ENCODE measurements at places on chromosomes 4 and X.

GRCh38 chrX:84475596-84475995, 26.7 kb downstream of the HDX start:
- no peak for DNase-seq

DNA sequence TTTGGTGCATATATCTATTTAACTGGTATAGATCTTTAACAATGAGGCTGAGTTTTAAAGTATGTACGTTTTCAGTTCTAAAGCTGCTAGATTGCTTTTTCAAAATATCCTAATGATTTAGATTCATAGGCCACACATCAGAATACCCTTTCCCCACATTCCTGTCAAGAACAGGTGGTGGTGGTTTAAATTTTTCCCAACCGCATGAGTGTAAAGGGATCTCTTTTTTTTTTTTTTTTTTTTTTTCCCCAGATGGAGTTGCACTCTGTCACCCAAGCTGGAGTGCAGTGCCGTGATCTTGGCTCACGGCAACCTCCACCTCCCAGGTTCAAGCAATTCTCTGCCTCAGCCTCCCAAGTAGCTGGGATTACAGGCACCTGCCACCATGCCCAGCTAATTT, 28.0 kb downstream of the NUP54 start:
- DNase-seq, result no peak

DNA sequence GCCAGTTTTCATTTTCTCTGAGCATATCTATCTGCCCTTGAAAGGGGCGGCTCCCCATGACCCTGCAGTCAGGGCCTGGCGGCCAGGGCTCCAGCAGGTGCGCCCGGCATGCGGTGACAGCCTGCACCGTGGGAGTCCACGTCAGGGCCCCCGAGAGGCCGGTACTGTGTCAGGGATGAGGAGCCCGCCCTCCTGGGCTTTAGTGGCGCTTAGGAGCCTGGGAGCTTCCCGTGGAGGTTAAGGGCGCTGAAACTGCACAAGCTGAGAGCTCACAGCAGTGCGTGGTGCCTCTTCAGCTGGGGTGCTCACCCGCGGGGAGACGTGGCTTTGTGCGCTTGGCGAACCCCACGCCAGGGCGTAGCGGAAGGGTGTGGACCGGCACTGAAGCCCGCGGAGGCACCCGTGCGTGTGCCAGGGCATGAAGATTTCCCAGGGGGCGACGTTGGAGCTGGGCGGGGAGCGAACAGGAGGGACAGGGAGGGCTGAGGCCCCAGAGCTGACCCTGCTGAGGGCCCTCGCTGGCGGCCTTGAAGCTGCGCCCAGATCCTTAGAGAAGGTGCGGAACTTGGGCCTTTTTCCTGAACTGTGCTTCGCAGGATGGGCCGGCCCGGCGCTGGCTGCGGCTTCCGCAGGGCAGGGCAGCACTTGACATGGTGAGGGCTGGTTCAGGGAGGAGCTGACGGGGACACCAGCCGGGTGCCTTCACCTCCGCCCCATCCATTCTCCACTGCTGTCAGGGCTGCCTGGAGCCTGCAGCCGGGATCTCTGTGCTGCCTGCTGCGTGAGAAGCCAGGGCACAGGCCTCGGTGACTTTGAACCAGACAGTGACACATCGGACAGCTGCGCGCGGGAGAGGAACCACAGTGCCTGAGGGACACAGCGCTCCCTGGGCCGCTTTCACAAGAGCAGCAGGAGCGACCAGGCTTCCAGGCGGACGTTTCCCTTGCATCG, 32.9 kb downstream of the HTT-AS start:
- no peak for DNase-seq

DNA sequence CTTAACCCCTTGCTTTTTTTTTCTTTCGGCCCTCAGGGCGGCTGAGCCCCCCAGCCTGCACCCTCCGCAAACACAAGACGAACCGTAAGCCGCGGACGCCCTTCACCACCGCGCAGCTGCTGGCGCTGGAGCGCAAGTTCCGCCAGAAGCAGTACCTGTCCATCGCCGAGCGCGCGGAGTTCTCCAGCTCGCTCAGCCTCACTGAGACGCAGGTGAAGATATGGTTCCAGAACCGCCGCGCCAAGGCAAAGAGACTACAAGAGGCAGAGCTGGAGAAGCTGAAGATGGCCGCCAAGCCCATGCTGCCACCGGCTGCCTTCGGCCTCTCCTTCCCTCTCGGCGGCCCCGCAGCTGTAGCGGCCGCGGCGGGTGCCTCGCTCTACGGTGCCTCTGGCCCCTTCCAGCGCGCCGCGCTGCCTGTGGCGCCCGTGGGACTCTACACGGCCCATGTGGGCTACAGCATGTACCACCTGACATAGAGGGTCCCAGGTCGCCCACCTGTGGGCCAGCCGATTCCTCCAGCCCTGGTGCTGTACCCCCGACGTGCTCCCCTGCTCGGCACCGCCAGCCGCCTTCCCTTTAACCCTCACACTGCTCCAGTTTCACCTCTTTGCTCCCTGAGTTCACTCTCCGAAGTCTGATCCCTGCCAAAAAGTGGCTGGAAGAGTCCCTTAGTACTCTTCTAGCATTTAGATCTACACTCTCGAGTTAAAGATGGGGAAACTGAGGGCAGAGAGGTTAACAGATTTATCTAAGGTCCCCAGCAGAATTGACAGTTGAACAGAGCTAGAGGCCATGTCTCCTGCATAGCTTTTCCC, 3.4 kb downstream of the MSX1 start:
- no peak for DNase-seq

DNA sequence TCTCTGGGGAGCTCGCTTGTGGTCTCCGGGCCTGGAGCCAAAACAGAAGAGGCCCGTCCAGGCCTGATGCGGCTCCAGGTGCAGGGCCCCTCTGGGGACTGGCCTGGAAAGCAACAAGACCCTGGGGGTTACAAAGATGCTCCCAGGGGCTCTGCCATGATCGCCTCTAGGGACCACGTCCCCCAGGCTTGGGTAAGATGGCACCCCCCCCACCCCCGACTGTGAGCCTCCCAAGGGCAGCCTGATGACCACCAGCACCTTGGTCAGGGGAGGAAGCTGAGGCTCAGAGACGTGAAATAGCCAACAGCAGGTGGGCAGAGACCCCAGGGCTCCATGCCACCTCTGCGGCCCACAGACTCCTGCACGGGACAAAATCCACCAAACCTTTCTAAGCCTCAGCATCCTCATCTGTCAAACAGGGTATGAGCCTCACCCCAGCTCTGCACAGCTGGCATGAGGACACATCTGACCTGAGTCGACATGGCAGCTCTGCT, 25.4 kb downstream of the C4orf50 start:
- no peak for DNase-seq

- no peak for DNase-seq
Measured at GRCh38 chr4:101885574-101885973, 95.0 kb downstream of the BANK1 start.

- no peak for DNase-seq
Measured at GRCh38 chr4:6201580-6202091, 1.3 kb upstream of the JAKMIP1 start.
